ENCODE measurements at places on chromosomes 16 and 17.

DNA sequence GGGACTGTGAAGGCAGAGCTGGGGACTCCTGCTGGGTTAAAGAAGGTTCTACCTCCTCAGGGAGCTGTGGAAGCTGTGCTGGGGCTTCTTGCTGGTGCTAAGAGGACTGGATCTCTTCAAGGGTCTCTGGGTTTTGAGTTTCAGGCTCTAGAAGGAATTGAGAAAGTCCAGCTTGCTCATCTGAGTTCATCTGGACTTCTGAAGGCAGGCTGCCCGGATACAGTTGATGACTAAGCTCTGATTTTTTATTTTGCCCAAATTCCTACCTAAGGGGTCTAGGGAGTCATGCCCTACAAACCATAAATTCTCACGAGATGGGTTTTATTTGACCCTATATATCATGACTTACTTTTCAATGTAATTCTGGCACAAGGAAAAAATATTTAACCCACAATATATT, 46.8 kb upstream of the TMEM97 start:
- H3K27ac ChIP-seq = no peak overlapping the region
- H3K4me1 ChIP-seq = peaks cover 4% of the 10 kb centered on the region
- ATAC-seq = no peak
- peaks cover 29% of the 10 kb centered on the region for H3K27me3 ChIP-seq

- no peaks in the 10 kb centered on the region for H3K27me3 ChIP-seq
- peak overlapping the region; percentile 91 for H3K4me3 ChIP-seq
- ATAC-seq = peak; percentile 66
- H3K36me3 ChIP-seq = no peaks in the 10 kb centered on the region
- H3K4me1 ChIP-seq = no peaks in the 10 kb centered on the region
These were observed 1.4 kb upstream of the SPHK1 start for GRCh38 chr17:76382803-76383545.

- H3K27ac ChIP-seq = peak overlapping the region; percentile 15
- no peaks in the 10 kb centered on the region for H3K27me3 ChIP-seq
- peaks cover 73% of the 10 kb centered on the region for H3K36me3 ChIP-seq
These were observed 17.9 kb downstream of the RAD51D start for GRCh38 chr17:35101725-35102124.

- peaks cover 36% of the 10 kb centered on the region for H3K27me3 ChIP-seq
- peaks cover 7% of the 10 kb centered on the region for H3K4me1 ChIP-seq
- H3K4me3 ChIP-seq = no peak overlapping the region
- no peaks in the 10 kb centered on the region for H3K36me3 ChIP-seq
- ATAC-seq = no peak
- no peak overlapping the region for H3K27ac ChIP-seq
These were observed 181.4 kb downstream of the COPRS start for GRCh38 chr17:31677681-31678080.

DNA sequence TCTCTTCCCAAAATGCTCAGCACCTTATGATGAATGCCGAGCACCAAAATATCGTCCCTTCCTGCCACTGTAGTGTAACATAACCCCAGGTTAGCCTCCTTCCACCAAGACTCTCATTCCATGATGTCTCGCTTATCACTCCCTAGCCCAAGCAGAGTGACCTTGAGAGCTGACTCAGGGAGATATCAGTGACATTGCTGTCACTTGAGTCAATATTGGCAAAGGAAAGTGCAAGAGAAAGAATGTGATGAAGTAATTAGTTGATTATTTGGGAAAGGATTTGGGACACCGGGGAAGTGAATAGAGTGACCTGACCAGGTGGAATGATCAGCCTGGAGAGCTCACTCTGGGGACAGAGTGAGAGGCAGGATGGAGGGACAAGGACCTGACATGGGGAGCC, 2.6 kb upstream of the ANKFN1 start:
- no peak for ATAC-seq
- H3K4me3 ChIP-seq = no peak overlapping the region
- no peaks in the 10 kb centered on the region for H3K36me3 ChIP-seq
- no peaks in the 10 kb centered on the region for H3K4me1 ChIP-seq
- H3K27ac ChIP-seq = no peak overlapping the region
- H3K27me3 ChIP-seq = peaks cover 15% of the 10 kb centered on the region

DNA sequence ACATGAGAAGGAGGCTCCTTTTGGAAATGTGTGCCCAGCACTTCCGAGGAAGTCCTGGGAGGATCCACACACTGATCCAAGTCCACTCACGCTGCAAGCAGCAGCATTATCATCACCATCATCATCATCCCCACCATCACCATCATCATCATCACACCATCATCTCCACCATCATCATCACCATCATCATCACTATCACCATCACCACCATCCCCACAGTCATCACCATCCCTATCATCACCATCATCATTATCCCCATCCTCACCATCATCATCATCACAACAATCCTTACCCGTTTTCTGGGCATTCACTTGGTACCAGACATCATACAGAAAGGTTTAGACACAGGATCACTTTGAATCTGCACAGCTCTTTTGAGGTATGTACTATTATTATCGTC, 47.8 kb upstream of the ACSF3 start:
- H3K36me3 ChIP-seq = no peaks in the 10 kb centered on the region
- no peak overlapping the region for H3K27ac ChIP-seq
- no peak overlapping the region for H3K4me3 ChIP-seq
- H3K27me3 ChIP-seq = no peaks in the 10 kb centered on the region

DNA sequence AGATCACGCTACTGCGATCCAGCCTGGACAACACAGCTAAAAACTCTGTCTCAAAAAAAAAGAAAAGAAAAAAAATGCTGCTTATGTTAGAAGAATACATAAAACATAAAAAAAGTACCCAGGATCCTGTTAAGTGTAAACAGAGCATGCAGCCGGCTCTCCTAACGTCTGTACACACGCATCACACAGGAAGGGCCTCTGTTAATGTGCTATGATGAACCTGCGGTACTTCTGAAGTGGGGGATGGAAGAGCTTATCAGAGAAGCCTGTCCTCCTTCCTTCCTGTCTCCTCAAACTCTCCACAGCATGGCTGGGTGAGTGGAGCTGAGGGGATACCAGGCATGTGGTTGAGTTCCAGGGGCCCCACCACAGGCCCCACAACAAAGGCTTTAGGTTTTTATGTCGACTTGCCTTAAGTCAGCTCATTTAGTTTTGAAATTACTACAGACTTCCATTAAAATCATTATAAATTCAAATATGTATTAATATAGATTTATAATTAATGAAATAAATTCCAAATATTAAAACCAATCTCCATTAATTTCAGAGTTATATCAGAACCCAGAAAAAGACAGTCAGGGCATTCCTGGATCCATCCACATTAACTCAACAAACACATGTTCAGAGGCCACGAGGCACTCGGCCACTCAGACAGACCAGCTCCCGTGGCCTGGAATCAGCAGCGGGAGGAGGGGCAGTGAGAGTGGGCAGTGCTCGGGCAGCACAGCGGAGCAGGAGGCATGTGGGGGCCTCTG, 11.7 kb downstream of the CCDC57 start:
- H3K27me3 ChIP-seq = no peaks in the 10 kb centered on the region
- H3K36me3 ChIP-seq = peaks cover 22% of the 10 kb centered on the region
- peaks cover 31% of the 10 kb centered on the region for H3K4me1 ChIP-seq
- peak overlapping the region; percentile 70 for H3K27ac ChIP-seq
- ATAC-seq = peak; percentile 80

- ATAC-seq = no peak
- no peak overlapping the region for H3K27ac ChIP-seq
- H3K4me1 ChIP-seq = peaks cover 6% of the 10 kb centered on the region
- no peaks in the 10 kb centered on the region for H3K27me3 ChIP-seq
- peaks cover 46% of the 10 kb centered on the region for H3K36me3 ChIP-seq
- no peak overlapping the region for H3K4me3 ChIP-seq
These were observed 11.0 kb downstream of the ALDH3A2 start for GRCh38 chr17:19659366-19660177.

DNA sequence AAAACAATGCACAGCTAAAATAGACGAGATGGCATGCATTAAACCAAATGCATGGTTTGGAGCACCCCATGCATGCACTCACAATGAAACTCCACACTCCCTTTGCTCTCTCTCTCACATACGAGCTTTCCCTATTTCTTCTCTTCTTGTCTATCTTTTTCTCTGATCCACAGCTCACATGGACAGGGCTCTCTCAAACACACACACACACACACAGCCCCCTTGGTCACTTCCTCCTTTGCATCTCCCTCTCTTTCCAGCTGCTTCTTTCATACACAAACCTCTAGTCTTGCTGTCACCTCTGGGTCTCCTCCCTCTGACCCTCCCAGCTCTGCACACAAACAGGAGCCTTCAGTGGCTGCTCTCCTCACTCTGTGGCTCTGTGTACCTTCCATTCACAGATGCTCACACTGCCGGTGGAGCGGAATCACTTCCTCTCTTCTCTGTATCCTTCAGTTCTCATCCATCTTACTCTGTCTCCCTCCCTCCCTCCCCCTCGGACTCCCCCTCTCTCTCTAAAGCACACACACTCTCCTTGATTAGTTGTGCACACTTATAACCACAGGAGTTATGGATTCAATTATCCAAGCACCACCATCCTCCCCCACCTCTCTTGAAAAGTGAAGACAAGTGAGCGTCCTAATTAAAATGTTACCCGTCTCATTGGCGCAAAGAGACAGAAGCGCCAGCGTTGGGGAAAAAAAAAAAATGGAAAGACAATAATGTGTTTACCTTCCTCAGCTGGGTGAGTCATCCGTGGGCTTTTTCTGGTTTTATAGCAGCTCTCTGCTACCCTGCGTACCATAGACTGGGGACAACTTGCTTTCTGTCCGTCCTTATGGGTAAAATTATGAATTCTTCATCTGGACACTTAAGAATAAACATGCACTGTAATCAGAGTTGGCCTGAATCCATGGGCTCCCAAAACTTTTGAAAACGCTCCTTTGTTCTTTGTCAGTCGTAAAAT, 90.8 kb downstream of the SHISA6 start:
- H3K4me1 ChIP-seq = no peaks in the 10 kb centered on the region
- no peak overlapping the region for H3K4me3 ChIP-seq
- H3K36me3 ChIP-seq = no peaks in the 10 kb centered on the region
- ATAC-seq = no peak
- no peaks in the 10 kb centered on the region for H3K27me3 ChIP-seq

DNA sequence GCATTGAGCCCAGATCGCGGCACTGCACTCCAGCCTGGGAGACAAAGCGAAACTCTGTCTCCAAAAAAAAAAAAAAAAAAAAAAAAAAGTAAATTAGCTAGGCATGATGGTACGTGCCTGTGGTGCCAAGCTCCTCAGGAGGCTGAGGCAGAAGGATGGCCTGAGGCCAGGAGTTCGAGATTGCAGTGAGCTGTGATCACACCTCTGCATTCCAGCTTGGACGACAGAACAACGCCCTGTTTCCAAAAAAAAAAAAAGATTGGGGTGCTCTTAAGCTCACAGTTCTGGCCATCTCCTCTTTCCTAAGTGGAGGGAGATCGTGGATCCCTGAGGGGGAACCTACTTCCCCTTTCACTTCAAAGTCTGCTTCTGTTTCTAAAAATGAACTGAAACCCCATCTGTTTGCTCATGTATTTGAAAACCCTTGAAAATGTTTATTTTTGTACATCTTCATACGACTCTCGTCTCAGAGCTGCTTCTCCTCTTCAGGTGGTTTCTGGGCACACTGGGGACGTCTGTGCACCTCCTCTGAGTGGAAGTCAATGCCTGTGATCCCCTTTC, 138.8 kb downstream of the PRKCA start:
- no peak overlapping the region for H3K27ac ChIP-seq
- H3K36me3 ChIP-seq = peaks cover 41% of the 10 kb centered on the region
- no peak overlapping the region for H3K4me3 ChIP-seq
- peaks cover 35% of the 10 kb centered on the region for H3K4me1 ChIP-seq
- ATAC-seq = no peak

DNA sequence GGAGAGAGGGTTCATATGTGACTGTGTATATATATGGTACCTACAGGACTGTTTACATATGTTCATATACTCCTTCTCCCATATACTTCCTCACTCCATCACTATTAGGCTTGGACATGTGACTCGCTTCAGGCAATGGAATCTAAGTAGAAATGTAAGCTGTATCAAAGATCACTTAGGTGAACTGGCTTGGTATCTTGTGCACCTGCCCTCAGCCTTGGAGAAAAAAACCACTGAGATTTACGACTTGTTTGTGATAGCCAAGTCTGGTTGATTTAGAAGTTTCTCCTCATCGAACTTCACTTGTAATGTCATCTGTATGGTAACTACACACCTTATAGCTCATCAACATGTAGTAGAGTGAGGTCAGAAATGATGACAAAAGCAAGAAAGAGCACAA, 59.9 kb downstream of the FBXL20 start:
- no peak overlapping the region for H3K27ac ChIP-seq
- no peak for ATAC-seq
- H3K4me3 ChIP-seq = no peak overlapping the region
- no peaks in the 10 kb centered on the region for H3K4me1 ChIP-seq
- peaks cover 39% of the 10 kb centered on the region for H3K36me3 ChIP-seq

DNA sequence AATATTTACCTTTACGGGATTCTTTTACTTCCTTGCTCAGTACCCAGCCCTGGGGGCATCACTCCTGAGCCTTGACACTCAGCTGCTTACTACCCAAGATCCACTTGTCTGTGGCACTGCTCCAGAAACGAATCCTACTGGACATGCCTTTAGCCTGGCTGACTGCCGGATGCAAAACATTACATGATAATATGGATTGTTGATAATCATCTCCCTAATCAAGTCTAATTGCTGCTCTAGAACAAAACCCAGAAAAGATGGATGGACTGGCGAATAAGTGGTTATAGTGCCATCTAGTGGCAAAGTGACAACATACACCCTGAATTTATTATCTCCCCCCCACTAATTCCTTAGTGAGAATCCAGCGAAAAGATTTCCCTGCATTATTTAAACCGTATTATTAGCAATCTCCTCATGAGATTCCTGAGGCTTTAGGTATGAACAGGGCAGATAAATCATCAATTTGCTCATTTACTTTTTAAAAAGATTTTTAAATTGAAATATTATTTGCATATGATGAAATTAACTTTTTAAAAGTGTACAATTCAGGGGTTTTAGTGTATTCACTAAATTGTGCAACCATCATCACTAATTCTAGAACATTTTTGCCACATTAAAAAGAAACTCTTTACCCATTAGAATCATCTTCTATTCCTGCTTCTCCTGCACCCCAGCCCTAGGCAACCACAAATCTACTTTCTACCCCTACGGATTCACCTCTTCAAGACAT, 61.6 kb downstream of the RGS9 start:
- peaks cover 6% of the 10 kb centered on the region for H3K4me1 ChIP-seq
- H3K4me3 ChIP-seq = no peak overlapping the region
- peak; percentile 46 for ATAC-seq

DNA sequence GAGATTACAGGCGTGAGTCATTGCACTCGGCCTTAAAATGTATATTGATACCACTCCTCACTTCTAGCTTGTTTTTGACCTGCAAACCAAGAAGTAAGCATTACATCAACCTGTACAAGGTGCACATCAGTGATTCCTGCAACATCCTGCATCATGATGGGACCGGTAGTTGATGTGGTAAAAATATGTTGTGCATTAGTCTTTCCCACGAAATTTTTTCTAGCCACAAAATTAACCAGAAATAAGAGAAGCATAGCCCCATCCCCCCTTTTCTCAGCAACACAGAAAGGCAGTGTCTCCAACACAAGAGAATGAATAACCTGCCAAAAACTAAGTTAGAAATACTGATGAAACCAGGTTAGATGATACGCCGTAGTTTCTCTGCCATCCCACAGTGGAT, 21.1 kb upstream of the NSMCE1 start:
- H3K27me3 ChIP-seq = no peaks in the 10 kb centered on the region
- no peaks in the 10 kb centered on the region for H3K36me3 ChIP-seq
- H3K4me1 ChIP-seq = peaks cover 25% of the 10 kb centered on the region
- ATAC-seq = peak; percentile 16
- H3K27ac ChIP-seq = peak overlapping the region; percentile 17

- no peaks in the 10 kb centered on the region for H3K27me3 ChIP-seq
- peaks cover 24% of the 10 kb centered on the region for H3K36me3 ChIP-seq
- H3K27ac ChIP-seq = no peak overlapping the region
- no peak for ATAC-seq
- H3K4me1 ChIP-seq = peaks cover 10% of the 10 kb centered on the region
- H3K4me3 ChIP-seq = no peak overlapping the region
These were observed 12.5 kb downstream of the DCAKD start for GRCh38 chr17:45038728-45039634.

Measured in activated T-helper 17 cell treated with anti-CD3 and anti-CD28 coated beads, Interleukin-2, amount 50 U/mL, for 72 hours (primary cell).